ENCODE measurements at places on chromosomes 1 and 21.

- no peak for DNase-seq
These were observed 12.4 kb downstream of the EPHA8 start for GRCh38 chr1:22575532-22576149.

- no peak for DNase-seq
These were observed 38.5 kb upstream of the SYNC start for GRCh38 chr1:32741059-32741412.

DNA sequence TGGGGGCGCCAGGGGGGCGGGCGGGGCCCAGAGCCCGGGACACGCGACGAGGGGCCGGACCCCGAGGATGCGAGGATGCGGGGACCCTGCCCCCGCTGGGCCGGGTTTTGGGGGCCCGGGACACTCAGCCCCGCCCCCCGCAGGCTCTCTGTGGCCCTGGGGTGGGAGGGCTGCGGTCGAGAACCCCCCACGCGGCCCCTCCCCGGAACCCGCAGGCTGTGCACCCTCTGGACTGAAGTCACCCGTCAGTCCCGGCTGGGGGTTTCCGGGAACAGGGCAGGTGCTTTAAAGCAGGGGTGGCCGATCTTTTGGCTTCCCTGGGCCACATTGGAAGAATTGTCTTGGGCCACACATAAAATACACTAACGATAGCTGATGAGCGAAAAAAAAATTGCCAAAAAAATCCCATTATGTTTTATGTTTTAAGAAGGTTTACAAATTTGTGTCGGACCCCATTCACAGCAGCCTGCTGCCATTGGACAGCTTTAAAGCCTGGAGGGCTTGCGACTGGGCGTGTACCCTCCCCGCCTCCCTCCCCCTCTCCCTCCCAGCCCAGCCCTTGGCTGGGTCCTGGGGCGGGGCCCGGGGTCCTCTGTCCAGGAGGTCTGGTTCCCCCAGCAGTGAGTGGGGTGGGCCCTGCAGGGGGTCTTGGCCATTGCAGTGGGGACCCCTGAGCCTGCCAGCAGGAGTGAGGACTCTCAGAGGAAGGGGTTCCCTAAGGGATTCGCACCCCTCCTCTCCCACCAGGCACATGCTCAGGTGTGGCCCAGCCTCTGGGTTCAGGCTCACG lies 21.6 kb upstream of the C1orf159 start:
- no peak for DNase-seq

GRCh38 chr1:88552226-88552625 lies 131.8 kb upstream of the PKN2 start:
- no peak for DNase-seq

- no peak for DNase-seq
These were observed 115.3 kb downstream of the RUNX1 start for GRCh38 chr21:34933609-34934335.

- DNase-seq = no peak
These were observed 153.4 kb upstream of the CAMK1G start for GRCh38 chr1:209430107-209430506.

- DNase-seq = no peak
These were observed 2.9 kb upstream of the EFNA1 start for GRCh38 chr1:155124503-155125463.

DNA sequence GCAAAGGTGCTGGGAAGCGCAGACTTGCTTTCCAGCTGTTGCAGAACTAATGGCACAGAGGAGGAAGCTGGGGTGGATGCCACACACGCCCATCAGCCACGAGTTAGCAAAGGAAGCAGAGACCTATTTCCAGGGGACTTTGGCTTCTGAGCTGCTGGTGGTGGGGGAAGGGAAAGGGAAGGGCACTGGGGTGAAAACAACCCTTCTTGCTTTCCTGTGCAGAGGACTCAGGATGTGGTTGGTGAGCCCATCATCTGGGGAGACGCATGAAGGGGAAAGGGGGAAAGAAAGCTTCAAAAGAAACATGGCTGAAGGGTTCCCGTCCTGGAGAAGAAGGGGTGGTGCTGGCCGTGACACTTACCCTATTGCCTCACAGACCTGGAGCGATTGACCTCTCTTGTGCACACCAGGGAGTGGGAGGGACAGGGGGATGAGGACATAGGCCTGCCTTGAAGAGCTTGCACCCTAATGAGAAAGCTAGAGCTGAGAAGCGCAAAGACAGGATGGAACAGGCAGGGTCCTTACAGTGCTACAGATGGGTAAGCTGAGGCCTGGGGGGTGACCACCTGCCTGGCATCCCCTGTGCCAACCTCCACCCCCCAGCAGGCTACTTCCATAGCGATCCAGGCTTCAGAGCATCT lies 140.8 kb upstream of the RAB4A start:
- no peak for DNase-seq

- DNase-seq = no peak
These were observed 357.8 kb downstream of the MATN1 start for GRCh38 chr1:30365596-30365995.

GRCh38 chr1:61397935-61398334 lies 315.6 kb downstream of the NFIA start:
- no peak for DNase-seq

GRCh38 chr1:65423884-65424572 lies 3.6 kb downstream of the LEPR start:
- no peak for DNase-seq

- DNase-seq = no peak
These were observed 15.5 kb downstream of the LYPLAL1 start for GRCh38 chr1:219189021-219189824.

- DNase-seq = no peak
These were observed 189.0 kb downstream of the PLPP3 start for GRCh38 chr1:56390232-56390867.

DNA sequence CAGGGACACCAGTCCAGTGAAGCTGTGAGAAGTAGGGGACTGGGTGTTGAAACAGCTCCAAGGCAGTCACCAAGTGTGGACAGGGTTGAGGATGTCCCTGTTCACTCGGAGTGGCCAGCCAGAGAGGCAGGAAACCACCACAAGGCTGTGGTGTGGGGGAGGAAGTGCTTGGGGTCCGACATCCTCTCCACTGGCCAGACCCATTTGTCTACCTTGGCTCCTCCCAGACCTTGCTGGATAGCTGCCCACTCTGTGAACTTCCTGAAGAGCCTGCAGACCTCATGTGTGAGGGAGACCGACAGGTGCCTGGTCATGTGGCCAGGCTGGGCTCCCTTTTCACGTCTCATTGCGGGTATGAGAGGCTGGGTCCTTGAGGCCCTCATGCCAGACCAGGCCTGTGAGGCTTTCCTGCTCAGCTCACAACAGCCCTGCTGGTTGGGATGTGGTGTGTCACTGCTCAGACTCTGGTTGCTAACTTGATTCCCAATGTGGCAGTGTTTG lies 21.8 kb downstream of the CYP4B1 start:
- DNase-seq = no peak

GRCh38 chr1:205812271-205812877 lies 624 bp downstream of the SLC41A1 start:
- no peak for DNase-seq

- no peak for DNase-seq
These were observed 92.1 kb downstream of the DDAH1 start for GRCh38 chr1:85372683-85373377.

GRCh38 chr1:114153261-114154145 lies at the start of gene SYT6:
SYT6 (minus strand) TSS chr1:114153869; CDS start chr1:114153772, 97 bp downstream.
- no peak for DNase-seq

DNA sequence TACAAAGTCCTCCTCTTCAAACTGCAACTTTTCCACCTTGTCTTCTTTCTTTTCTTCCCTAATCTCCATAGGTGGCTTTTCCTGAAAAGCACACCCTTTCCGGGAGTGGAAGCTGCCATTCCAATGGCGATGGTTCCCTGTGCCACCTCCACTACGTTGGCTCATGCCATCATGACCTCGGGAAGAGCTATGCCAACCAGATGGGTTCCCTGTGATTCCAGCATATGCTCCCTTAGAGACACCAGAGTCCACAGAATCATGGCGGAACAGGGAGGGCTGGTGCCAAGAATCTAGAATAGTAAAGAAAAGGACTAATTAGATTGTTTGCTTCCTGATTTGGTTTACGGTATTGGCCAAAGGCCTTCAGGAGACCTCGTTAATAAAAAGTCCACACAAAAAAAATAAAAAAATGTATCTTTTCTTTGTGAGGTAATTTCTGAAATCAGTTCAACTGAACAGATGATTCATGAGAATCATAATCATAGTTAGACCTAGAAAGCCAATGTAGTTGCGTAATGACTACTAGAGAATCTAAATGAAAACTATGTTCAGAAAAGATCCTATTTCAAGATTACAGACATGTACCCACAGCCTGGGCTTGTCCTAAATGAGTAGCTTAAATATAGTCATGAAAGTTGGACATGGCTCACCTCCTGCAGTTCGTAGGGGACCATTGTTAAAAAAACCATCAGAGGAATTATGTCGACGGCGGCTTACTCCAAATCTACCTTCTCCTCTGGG lies 30.9 kb upstream of the CCDC17 start:
- no peak for DNase-seq

GRCh38 chr1:156689953-156690674 lies 12.9 kb upstream of the NES start:
- DNase-seq = no peak

DNA sequence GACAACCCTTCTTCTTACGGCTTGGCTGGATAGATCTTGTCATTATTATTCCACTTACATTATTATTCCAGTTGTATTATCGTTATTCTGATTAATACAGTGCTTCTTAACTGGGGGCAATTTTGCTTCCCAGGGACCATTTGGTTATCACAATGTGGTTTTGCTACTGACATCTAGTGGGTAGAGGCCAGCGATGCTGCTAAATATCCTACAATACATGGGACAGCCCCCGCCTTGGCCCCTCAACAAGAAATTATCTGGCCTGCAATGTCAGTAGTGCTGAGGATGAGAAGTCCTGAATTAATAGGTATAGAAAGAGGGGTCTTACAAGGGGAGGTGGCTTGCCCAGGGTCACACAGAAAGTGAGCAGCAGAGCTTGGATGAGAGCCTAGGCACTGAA lies 105.6 kb downstream of the PTPRU start:
- no peak for DNase-seq

DNA sequence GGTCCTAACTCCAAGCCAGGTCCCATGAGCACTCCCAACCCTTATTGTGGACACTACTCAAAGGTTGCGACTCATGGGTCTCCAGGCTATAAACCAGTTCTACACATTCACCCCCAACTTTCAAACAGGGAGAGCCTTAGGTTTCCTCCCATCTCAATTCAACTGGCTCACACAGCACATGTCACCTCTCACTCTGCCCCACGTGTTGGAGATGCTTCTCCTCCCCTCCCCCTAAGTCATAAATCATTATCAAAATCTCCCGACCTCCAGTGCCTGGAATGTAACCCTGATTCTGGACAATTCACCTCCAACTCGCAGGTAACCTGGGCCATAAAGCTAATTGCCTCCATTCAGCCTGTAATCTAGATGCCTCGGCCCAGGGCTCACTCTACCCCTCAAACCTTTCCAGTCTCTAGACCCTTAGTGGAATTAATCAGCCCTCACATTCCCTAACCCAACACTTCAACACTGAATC lies 595 bp downstream of the AK2 start:
- no peak for DNase-seq

- DNase-seq = no peak
These were observed 683 bp downstream of the LRRC8B start for GRCh38 chr1:89525169-89525855.

DNA sequence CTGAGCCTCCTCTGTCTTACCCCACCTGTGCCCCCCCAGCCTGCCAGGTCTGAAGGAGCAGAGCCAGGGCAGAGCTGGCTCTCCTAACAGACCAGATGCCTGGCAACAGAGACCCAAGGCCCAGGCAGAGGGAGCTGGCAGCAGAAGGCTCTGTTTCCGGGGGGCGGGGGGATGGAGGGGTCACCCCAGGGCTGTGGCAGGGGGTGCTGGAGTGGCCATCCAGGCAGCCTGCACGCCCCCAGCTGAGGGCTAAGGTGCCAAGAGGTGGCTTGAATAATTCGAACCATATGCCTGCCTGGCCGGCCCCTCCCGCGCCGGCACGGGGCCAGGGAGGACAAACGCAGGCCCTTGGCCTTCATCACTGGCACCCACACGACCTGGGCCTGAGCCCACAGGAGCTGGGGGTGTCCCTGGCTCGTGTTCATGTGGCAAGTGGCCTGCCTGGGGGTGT lies 16.0 kb upstream of the PLEKHG5 start:
- no peak for DNase-seq

DNA sequence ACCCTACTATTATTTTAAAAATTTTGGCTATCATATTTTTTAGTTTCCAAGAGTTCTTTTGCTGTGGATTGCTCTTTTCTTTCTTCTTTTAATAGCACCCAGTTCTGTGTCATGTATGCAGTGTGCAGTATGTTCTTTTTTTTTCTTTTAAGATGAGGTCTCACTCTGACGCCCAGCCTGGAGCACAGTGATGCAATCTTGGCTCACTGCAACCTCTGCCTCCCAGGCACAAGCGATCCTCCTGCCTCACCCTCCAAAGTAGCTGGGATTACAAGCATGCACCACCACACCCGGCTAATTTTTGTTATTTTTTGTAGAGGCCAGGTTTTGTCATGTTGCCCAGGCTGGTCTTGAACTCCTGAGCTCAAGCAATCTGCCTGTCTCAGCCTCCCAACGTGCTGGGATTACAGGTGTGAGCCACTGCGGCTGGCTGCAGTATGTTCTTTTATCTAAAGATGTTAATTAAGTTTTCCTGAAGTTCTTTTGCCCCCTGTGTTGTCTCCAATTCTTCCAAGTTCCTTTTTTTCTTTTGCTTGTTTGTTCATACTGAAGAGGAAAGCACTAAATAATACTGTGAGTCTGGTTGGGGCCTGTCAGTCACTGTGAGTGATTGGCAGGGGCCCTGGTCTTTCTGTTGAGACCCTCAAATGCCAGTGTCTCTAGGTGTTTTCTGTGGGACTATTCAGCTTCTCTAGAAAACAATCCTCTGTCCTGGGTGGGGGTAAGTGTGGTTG lies 17.5 kb upstream of the TTC22 start:
- DNase-seq = no peak

- DNase-seq = no peak
These were observed at the start of gene SMPDL3B for GRCh38 chr1:27934818-27935549. SMPDL3B (plus strand) TSS chr1:27935000; CDS start chr1:27935184, 184 bp downstream.

GRCh38 chr1:206705191-206705590 lies 20.5 kb downstream of the MAPKAPK2 start:
- DNase-seq = no peak

DNA sequence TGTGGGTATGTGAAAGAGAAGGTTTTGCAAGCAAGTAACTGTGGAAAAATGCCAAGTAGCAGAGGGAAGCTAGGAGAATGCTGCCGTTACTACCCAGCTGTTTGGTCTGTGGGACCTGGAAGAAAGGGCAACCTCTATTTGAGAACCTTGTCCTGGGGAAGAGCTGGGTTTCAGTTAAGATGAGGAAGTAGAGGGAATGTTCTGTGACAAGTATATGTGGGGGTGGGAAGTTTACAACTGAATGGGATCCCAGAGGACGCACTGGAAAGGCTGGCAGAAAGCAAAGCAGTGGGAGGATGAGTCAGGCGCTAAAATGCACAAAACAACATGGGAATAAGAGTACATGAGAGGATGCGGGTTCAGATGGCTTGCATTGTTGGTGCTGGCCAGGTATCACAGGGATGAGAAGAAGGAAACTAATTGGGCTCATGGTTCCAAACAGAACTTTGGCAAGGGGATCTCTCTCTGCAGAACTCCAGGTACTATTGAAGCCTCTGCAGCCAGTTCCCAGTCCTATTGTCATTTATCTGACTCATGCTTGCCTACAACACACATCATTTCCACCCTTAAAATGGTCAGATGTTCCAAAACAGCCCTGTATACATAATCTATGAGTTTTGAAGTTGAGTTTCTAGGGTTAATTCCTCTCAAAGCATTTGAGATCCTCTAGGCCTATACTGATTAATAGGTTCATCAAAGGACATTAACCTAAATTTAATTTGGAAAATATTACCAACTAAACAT lies 88.5 kb upstream of the VAV3 start:
- no peak for DNase-seq

- DNase-seq = no peak
These were observed at the start of gene KCNA2 for GRCh38 chr1:110605901-110606656. KCNA2 (minus strand) TSS chr1:110606358; CDS start chr1:110604782, 1,576 bp downstream.
